ENCODE measurements at places on chromosomes 11 and 22. TPM values are rescaled to one million over a fixed set of nuclear protein-coding genes. Genes with fewer than 3 reads are reported as not detected.

The ABTB2 gene
- total RNA-seq, result 9.9 TPM

The PRR33 gene
- total RNA-seq, result not detected

DNA sequence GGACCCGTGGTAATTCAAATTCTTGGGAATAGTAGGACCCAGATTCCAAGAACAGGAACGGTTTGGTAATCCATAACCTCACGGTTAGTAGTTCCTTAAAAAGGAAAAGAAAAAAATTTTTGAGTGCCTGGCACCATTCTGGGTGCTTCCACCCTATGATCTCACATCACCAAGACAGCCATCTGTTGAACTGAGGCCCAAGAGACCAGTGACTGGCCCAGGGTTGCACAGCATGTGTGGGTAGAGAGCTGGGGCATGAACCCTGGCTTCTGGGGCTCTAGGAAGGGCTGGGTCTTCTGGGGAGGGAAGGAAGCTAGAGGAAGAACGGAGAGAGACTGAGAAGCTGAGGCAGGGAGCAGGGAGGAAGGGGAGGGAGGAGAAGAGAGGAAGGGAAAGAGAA, 4.7 kb upstream of the SPI1 start:
- DNase-seq, result no peak

DNA sequence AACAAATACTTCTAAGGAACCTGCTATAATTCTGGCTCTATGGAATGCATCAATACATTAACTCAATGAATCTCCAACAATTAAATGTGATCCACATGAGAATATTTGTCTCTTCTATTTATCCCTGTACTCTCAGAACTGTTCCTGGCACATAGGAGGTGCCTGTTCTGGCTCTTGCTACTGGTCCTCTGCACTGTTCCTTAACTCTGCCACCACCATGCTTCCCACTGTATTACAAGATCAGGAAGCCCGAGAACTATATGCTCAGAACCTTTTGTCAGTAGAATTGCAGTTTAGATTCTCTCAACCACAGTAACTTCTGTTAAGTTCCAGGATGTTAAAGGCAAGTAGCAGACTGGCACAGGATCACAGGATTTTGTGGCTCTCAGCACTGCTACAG, 376.3 kb upstream of the CCDC90B start:
- no peak for DNase-seq

The TBX1 gene
- 1.6 TPM for total RNA-seq

DNA sequence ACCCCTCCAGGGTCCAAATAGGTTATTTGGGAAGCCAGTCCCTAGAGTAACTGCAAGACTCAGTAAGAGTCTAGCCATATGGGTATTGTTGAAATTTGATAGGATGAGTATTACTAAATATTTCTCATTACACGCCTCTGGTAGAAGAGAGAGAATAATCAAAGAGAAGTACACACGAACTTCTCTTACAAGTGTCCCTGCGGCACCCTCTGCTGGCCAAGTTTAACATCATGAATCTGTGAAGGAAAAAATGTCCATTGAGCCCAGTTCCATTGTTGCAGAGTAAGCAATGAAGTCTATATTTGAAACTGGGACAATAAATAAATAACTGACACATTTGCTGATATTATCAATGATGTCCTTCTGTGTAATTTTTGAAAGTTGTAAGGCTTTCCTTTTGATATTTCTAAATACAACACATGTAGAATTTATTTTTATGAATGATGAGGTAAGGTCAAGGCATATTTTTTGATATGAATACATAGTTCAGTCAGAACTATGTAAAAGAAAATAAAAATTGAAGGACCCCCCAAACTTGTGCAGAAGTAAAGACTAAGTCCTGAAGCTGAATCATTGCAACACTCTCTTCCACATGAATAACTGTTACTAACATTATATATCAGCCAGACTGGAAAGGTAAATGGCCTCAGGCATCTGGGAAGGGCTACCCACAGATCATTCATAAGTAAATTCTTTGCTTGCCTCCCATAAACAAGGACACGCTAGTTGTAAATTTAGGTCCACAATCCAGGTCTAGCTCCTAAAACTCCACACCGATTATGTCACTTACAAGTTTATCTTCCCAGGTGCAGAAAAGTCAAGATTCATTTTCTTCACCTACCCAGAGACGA, 10.0 kb downstream of the OR51L1 start:
- peak; percentile 75 for DNase-seq

- no peak for DNase-seq
Observed at GRCh38 chr22:49655168-49655812, 172.4 kb downstream of the BRD1 start.

DNA sequence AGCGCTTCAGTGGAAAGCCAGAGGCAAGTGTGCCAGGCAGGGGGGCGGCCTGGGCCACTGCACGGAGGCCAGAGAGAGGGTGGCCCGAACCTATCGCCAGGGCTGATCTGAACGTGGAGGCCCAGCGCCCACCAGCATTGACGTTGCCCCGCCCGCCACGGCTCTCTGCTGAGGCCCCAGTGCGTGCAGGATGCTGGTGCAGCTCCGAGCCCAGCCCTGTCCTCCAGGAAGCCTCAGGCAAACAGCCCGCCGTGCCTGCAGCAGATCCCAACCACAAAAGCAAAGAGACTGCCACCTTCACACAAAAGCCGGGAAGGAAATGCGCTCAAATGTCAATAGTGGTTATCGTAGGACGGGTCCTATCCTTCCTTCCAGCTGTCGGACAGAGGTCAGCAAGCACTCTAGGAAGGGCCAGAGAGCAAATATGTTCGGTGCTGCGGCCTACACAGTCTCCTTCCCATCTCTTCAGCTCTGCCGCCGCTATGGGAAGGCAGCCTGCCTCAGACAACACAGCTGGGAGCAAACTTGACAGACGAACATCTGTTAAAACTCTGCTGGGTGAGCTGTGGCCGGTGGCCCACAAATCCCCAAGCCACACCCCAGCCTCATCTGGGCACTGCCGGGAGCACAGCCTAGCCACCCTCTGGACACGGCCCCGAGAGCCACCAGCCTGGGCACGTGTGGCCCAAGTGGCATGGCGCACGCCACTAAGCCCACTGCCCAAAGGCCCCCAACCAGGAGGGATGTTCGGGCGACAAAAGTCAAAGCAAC, 146.2 kb downstream of the CRYBB2 start:
- DNase-seq, result no peak

The MS4A18 gene
- not detected for total RNA-seq

The GAL3ST3 gene
- not detected for total RNA-seq

- no peak for DNase-seq
Observed at GRCh38 chr11:39932966-39933365, 1526.5 kb downstream of the LRRC4C start.

GRCh38 chr11:12640926-12641849, 33.0 kb upstream of the TEAD1 start:
- DNase-seq, result no peak

The SLC6A5 gene
- not detected for total RNA-seq

DNA sequence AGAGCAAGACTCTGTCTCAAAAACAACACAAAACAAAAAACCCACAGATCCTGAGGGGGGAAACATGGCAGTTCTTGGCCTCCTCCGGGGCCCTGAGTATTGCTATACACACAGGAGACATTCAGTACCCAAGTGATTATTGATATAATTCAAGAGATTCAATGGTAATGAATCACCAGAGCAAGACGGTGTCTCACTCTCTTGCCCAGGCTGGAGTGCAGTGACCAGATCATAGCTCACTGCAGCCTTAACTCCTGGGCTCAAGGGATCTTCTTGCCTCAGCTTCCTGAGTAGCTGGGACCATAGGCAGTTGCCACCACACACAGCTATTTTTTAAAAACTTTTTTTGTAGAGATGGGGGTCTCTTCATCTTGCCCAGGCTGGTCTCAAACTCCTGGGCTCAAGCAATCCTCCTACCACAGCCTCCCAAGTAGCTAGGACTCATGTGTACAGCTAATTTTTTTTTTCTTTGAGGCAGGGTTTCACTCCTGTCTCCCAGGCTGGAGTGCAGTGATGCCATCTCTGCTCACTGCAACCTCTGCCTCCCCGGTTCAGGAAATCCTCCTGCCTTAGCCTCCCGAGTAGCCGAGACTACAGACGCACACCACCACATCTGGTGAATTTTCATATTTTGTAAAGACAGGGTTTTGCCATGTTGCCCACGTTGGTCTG, 21.8 kb upstream of the PIK3C2A start:
- peak; percentile 17 for DNase-seq

- peak; percentile 62 for DNase-seq
Observed at GRCh38 chr22:28034760-28035401, 115.8 kb upstream of the PITPNB start.

DNA sequence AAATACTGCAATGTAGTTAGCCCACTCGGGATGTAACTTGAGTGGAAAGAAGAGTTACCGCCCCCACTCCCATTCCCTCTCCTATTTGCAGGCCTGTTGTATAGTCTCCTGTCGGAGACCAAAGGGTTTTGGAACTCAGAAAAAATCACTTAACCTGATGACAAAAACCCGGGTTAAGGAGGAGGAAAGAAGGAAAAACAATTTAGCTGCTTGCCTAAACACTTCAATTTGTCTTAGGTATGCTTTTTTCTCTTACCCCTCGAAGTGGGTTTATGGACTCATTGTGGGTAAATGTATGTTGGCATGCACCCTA, 2.2 kb downstream of the YAP1 start:
- peak; percentile 50 for DNase-seq

- no peak for DNase-seq
Observed at GRCh38 chr22:37269936-37270678, 12.2 kb upstream of the CYTH4 start.

DNA sequence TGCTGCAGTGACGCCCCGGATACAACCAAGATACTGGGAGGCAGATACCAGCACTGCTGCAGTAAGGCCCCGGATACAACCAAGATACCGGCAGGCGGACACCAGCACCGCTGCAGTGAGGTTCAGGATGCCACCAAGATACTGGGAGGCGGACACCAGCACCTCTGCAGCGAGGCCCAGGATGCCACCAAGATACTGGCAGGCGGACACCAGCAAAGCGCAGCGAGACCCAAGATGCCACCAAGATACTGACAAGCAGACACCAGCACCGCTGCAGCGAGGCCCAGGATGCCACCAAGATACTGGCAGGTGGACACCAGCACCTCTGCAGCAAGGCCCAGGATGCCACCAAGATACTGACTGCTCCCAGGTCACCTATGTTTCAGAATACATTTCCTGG, 225.2 kb downstream of the BRD1 start:
- no peak for DNase-seq

DNA sequence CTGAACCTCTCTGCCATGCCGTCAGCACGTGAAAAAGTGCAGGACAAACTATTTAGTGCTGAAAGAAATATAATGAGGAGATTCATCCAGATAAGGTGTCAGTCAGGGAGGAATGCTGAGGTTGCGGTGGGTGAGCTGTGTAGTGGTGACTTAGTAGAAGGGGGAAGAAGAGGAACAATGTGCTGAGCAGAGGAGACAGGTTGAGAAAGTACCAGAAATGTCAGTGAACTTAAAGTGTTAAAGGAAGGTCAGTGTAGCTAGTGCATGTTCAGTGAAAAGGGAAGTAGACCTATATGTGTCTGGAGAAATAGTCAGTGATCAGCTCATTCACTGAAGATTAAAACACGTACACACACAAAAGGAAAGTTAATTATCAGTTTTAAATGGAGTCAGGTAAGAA, 237.6 kb upstream of the CCDC179 start:
- no peak for DNase-seq

The CBX6 gene
- 52.7 TPM for total RNA-seq

The BTBD10 gene
- total RNA-seq, result 43.8 TPM

DNA sequence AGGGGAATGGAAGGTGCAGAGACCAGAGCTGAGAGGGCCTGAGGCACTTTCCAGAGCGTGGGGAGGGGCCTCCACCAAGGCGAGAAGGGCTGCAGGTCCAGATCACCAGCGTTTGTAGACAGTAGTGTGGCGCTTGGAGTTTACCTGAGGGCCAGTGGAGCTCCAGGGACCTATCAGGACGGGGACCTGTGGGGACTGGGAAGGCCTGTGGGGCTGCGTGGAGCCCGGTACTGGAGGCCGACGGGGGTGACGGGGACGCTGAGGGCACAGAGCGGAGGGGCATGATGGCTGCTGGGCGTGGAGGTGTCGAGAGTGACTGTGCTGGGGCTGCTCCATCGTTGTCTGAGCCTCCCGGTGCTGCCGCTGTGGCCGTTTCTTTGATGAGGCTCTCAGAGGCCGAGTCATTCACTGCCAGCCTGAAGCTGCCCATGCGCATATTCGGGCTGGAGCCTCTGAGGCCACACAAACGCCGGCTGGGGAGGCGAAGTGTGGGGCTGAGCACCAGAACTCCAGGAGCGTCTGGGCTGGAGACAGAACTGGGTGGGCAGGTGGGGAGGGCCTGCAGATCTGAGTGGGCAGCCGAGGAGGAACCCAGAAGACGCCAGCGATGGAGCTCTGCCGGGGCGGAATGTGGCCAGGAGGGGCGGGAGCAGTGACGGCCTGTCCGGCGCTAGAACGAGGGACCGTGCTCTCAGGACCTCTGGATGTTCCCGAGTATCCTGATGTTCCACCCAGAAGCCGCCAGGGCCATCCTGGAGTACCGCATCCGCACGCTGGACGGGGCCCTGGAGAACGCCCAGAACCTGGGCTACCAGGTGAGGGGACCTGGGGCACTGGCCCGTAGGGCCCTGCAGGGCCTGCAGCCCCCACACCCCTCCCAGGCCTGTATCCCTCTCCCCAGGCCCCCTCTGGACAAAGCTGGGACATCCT, 2.6 kb downstream of the PGGHG start:
- DNase-seq, result no peak

The DENND5A gene
- 127 TPM for total RNA-seq

The NXPE1 gene
- total RNA-seq, result not detected

DNA sequence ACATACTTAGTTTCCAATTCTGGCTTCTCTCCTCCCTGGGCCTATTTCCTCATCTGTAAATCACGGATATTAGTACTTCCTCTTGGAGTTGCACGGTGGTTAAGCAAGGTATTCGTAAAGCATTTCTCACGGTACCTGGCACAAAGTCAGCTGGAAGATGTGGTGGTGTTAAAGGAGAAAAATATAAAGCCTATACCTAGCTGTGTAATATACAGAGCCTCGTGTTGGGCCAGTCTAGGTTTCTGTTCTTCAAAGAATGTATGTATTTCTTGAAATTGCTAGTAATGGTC, 47.2 kb downstream of the DBX1 start:
- no peak for DNase-seq

All from GM23248 (cell line).